ENCODE measurements at places on chromosomes 3 and 15.

DNA sequence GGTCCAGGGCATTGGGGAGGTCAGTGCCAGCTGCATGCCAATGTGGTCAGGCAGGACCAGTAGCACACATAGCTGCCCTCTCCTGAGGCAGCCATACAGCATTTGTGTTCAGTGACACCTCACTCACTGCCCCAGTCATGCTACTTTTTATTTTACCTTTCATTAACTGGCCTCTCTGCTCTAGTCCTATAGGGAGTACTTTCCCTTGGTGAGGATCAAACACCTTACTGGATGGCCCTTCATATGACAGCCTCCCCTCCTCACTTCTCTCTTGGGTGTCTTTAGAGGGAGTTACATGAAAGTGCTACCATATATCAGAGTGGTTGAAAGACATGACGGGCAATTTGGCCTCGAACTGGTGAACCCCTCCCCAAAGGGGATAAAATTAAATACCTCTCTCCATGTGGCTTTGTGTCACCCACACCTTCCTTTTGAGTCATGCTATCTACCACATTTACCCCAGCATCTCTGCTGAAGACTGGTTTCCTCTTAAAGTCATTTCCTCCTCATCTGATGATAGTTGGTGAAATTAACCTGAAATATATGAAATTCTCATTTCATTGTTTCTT is 17.6 kb downstream of the RLBP1 start:
- peak; percentile 40 for DNase-seq

- peak; percentile 13 for DNase-seq
Measured at GRCh38 chr3:40681658-40682055, 156.9 kb downstream of the ZNF621 start.

- no peak for DNase-seq
Measured at GRCh38 chr3:108125550-108126071, 34.8 kb upstream of the CD47 start.

DNA sequence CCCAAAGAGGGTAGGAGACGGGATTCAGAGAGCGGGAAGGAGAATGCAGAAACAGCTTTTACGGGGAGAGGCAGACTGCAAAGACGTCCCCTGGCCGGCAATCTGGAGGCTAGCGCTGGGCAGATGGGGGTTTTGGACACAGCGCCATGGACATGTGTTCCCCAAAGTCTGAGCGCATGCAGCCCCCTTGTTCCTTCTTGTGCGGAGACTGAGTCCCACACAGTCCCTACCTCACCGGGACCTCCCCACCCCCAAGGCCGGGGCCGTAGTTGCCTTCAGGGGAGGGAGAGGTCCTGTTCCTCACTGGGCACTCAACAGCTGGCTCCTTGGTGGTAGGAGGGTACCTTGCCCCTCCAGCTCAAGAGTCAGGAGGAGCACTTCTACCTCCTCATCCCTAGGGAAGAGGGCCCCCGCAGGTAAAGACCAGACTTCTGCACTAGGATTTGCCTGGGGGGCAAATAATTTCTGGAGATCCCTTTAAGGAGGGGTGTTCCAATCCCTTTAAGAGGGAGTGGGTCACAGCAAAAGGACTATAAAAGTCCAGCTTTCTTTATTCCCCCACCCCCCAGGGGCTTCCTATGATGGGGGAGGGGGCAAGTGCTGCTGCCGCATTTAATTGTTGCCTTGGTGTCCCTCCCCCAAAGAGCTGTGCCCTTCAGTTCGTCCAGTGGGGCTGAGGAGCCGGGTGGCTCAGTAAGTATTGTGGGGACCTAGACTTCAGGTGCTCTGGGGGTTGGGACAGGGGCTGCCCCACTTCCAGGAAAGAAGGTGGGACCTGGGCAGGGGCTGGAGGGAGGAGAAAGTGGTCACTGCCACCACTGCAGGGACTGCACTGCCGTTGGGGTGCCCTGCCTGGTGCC is 3.6 kb upstream of the BAHD1 start:
- DNase-seq, result no peak

DNA sequence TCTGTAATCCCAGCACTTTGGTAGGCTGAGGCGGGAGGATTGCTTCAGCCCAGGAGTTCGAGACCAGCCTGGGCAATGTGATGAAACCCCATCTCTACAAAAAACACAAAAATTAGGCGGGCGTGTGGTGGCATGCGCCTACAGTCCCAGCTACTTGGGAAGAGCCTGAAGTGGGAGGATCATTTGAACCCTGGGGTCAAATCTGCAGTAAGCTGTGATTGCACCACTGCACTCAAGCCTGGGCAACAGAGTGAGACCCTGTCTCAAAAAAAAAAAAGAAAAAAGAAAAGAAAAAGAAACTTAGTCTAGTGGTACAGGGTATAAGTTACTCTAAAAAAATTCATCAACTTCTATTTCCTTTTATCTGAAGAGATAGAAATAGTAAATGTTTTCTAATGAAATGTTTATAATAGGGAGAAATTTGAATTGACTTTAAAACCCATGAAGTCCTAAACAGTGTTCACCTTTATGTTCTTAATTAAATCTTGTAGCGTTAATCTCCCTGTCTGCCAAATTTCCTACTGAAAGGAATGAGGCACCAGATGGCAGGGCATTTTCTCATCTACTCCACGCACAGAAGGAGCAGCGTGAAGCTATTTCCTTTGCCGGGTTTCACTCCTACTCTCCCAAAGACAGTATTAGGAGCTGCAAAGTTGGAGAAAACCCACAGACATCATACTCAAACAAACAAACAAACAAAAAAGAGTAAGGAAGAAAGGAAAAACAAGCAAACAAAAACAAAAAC is 1.9 kb downstream of the PCLAF start:
- no peak for DNase-seq

- DNase-seq, result peak; percentile 95
Measured at GRCh38 chr15:59169251-59169708, 37.4 kb upstream of the LDHAL6B start.

DNA sequence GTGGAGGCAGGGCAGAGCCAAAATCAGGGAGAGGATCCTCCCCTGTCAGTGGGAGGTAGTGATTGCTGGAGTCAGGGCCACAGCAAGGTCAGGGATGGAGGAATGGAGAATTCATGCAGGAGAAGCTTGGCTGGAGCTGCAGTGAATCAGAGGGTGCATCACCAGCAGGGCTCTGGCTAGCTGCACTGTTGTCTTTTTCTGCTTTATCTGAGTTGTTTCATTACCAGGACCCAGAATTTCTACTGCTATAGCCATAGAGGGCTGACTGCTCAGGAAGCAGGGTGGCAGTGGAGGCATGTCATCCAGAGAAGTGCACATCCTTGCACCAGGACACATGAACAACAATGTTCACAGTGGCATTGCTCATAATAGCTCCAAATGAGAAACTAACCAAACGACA is 113.5 kb upstream of the GALNT15 start:
- DNase-seq, result no peak

DNA sequence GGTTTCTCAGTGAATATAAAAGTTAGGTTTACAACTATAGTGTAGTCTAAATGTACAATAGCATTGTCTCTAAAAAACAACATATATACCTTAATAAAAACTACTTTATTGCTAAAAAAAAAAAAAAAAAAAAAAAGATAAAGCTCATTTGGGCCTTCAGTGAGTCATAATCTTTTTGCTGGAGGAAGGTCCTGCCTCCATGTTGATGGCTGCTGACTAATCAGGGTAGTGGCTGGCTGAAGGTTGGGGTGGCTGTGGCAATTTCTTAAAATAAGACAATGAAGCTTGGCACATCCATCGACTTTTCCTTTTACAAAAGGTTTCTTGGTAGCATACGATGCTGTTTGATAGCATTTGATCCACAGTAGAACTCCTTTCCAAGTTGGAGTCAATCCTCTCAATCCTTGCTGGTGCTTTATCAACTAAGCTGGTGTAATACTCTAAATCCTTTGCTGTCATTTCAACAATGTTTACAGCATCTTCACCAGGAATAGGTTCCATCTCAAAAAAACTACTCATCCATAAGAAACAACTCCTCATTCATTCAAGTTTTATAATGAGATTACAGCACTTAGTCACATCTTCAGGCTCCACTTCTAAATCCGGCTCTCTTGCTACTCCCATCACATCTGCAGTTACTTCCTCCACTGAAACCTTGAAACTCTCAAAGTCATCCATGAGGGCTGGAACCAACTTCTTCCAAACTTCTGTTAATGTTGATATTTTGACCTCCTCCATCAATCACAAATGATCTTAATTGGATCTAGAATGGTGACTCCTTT is 13.3 kb downstream of the ZNF280D start:
- DNase-seq, result no peak

GRCh38 chr15:66872405-66872804 is 170.4 kb downstream of the SMAD6 start:
- DNase-seq, result no peak

All from suppressor macrophage (primary cell).